ENCODE measurements at places on chromosomes 1 and 21.
A peak's percentile ranks its signal among the peaks of the same experiment; 100 is the strongest.

DNA sequence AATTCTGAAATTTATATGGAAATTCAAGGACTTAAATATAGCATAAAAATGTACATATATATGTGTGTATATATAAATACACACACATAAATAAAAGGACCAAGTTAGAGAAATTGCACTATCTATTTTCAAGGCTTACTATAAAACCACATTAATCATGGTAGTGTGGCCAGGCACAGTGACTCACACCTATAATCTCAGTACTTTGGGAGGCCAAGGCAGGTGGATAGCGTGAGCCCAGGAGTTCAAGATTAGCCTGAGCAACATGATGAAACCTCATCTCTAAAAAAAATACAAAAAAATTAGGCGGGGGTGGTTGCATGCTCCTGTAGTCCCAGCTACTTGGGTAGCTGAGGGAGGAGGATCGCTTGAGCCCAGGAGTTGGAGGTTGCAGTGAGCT, 171.4 kb upstream of the GORAB start:
- no peak for DNase-seq

GRCh38 chr1:115564201-115564600, 77.6 kb upstream of the VANGL1 start:
- DNase-seq = no peak

GRCh38 chr1:9182784-9183257, 51.8 kb upstream of the H6PD start:
- DNase-seq = no peak

DNA sequence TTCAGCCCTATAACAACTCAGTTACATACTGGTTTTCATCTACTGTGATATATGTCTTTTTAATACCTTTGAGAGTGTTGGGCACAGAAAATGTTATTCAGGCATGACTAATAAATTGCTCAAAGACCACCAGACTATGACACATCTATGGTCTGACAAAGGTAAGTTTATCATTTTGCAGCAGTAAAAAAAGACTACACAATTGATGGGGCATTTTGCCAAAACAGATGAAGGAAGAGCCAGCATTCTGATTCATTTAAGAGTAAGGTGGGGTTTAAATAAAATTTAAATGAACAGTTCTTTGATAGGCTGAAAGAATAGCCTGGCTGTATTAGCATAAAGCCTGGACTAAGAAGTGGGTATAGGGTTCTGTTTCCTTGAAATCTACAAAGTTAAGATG, 8.8 kb upstream of the RNPC3 start:
- no peak for DNase-seq

DNA sequence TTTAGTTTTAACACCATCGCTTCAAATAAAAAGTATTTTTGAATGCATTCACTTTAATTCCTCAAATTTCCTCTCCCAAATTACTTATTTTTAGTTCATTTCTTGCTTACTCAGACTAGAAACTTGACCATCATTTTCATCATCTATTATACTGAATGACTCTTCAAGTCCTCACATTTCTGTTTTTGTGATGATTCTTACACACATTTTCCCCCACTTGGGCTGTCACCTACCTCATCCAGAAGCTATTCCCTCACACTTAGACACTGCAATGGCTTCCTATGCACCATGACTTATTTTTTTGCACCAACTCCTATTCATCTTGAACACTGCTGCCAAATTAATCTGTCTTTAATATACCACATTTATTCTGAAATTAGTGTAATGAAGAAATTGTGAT, 239.6 kb upstream of the DUSP10 start:
- DNase-seq = no peak

DNA sequence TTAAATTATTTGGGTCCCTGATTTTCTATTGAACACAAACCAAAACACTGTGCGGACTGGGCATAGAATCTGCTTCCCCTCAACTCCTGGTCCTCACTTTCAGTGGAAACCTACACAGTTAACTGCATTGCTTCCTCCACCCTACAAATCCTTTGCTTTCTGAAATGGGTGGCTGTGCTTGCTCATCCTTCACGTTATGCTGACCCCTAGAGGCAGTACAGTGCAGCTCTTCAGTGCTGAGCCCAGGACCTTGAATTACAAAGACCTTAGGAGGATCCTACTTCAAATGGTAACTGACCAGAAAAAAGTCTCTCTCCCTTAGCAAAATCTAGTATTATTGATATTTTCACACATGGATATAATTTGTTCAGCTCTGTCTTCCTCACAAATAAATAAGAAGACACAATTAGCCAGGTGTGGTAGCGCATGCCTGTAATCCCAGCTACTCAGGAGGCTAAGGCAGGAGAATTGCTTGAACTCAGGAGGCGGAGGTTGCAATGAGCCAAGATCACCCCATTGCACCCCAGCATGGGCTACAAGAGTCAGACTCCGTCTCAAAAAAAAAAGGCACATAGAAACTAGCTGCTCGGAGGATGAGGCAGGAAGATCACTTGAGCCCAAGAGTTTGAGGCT, 63.4 kb upstream of the L1TD1 start:
- peak; percentile 28 for DNase-seq

GRCh38 chr1:34879230-34879629, 19.7 kb upstream of the SMIM12 start:
- no peak for DNase-seq

DNA sequence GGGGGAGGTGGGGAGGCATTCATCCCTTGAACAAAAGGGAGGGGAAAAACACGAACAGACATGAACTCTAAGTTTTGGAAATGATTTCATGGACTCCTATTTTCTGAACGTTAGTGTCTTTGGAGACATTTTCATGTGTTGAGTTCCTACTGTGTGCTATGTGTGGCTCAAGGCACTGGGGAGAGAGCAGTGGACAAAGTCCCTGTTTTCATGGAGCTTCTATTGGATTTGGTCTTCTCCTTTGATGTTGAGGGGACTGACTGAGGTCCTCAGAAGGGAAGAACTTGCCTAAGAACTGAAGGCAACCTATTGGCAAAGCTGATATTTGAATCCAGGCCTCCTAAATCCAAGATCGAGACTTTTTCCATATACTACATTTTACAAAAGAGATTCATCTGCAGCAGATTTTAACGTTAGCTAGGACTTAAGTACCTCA, 30.4 kb downstream of the JUN start:
- no peak for DNase-seq

DNA sequence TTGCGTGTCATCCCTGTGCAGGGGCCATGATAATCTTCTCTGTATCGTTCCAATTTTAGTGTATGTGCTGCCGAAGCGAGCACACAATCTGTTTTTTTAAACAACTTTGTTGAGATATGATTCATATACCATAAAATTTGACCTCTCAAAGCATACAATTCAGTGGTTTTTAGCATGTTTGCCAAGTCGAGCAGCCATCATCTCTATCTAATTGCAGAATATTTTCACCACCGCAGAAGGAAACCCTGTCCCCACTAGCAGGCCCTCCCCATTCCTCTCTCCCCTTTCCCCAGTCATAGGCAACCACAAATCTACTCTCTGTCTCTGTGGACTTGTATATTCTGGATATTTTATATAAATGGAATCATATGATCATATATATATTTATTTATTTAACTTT, 78.7 kb upstream of the TINAGL1 start:
- DNase-seq = no peak

DNA sequence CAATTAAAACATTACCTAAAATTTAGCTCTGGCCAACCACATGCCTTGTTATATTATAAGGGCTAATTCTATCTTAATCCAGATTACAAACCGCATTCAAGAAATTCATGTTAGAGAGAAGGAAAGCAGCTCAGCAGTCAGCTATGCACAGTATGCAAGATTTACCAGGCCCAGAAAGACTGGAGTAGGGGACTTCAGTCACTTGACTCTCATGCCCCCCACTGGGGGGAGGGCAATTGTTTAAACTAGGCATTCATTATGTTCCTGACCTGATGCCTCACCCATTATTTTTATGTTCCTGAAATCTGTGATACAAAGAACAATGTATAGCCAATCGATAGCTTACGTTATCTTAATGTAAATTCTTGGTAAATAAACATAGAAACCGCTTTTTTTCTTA, 96.9 kb downstream of the ZNF644 start:
- DNase-seq = no peak

DNA sequence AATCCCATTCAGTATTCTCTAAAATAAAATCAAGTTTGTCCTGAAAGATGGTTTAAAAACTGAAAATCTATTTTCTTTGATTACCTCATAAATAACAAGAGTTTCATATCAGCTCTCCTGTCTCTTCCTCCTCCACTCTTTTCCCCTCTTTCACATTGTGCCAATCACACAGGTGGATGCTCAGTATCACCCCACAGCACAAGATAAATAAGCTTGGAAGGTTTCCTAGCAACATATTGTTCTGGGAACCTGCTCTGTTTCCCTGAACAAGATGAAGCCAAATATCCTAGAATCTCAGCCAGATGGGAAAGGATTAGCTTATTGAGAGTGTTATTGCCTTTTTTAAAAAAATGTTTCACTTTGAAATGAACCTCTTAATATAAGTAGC, 45.7 kb upstream of the CACYBP start:
- peak; percentile 93 for DNase-seq

DNA sequence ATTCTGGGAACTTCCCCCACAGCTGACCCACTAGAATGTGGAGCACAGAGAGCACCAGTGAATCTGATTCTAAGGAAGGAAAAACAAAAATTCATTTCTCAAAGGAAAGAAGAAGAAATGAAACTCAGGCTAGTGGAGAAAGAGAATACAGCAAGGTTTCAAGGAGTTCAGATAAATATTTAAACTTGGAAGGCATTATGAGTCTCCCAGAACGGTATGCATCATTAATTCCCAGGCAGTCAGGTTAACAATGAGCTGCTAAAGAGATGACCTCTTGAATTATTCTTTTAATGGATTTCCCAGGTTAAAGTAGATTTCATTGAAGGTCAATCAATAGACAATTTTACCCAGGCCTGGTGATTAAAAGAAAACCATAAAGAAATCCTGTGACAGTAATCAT, 103.6 kb upstream of the KAZN start:
- DNase-seq = no peak

- no peak for DNase-seq
Observed at GRCh38 chr21:44713846-44714245, 2.5 kb upstream of the TSPEAR start.

DNA sequence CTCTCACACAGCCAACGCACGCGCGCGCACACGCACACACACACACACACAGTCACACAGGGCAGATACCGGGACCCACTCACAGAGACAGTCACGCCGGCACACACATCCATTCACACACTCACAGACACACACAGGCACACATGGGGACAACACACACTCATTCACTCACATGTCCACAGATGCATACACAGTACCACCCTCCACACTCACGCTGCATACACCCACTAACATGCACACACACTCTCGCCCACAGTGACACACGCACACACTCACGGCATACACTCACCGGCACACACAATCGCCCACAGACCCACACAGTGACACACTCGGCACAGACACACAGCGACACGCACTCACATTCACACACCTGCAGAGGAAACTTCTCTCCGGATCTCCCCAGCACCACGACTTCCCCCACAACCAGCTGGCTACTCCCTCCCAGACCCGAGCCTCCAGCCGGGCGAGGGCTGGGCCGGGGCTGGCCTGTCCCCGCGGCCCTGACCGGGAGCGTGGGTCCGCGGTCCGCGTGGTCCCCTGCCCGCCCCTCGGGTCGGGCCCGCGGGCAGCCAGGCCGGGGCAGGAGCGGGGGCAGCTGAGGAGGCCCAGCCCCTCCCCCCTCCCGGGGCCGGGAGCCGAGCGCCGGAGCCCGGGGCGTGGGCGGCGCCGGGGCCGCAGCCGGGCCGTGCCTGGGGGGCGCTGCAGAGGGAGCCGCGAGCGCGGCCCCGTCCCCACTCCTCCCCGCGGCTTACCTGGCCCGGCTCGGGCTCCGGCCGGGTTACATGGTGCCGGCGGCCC, 552 bp downstream of the DLGAP3 start:
- DNase-seq = peak; percentile 8

- peak; percentile 5 for DNase-seq
Observed at GRCh38 chr1:166479052-166479631, 312.3 kb upstream of the FAM78B start.

- peak; percentile 1 for DNase-seq
Observed at GRCh38 chr1:10724948-10725847, 71.2 kb downstream of the CASZ1 start.

GRCh38 chr1:201676197-201676596, 137.3 kb downstream of the NAV1 start:
- DNase-seq = no peak

DNA sequence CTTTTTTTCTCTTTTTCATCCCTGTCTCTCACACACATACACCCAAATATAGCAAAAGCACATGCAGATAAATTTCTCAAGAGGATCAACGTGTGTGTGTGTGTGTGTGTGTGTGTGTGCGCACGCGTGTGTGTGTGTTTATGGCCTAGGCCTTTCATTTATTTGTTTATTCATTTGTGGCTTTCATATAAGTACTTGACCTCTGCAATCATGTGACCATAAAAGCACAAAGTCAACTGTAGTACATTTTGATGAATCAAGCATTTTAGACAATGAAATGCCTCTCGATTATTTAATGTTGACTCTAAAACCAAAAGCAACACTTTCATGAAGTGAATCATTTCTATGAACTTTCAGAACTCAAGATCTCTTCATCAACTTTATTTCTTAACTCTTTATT, 194.1 kb upstream of the ADGRL2 start:
- DNase-seq = no peak

Measured in cerebellar nuclear complex (tissue), 1 donor.